Transverse colon (tissue), 4 donors: ENCODE measurements at places on chromosomes 7 and 10. TPM values are rescaled to one million over a fixed set of nuclear protein-coding genes. Genes with fewer than 3 reads are reported as not detected.

ARL3 gene
- total RNA-seq, result 3.4 TPM

TBX20 gene
- total RNA-seq, result not detected

ITGB1 gene
- total RNA-seq, result 155 TPM

DNA sequence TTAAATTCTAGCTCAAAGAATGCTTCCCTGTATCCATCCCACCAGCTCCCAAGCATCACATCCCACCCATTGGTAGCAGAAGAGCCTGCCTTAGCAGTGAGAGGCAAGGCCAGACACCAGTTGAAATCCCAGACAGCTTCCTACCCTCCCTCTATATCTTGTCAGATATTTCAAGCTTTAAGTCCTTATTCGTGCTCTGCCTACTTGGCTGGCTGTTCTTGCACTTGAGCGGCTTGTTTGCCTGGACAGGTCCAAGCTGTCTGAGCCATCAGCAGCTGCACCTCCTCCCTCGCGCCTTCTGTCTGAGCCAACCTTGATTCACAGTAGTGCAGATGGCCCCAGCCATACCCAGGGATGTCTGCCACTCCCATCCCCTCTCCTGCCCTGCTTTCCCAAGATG is 16.4 kb downstream of the LRRC4 start:
- no peak for DNase-seq

DNA sequence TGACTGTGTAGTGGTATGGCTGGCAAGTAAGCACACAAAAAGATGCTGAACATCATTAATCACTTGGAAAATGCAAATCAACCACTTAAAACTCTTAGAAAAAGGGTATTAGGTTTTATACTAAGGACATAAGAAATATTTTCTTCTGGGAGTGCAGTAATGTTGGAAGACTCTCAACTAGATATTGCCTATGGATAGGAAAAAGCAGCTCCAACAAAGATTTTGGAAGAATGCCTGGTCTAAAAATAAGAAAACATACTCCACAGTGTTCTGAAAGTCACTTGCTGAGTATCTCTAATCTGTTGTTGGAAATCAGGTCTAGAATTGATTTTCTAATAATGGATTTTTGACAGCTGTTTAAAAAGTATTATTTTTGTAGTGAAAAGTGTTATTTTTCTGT is 50.8 kb upstream of the PHYHIPL start:
- DNase-seq, result no peak

GRCh38 chr7:90680484-90680883 is 84.4 kb downstream of the CDK14 start:
- no peak for DNase-seq

GRCh38 chr7:128108129-128108528 is 76.9 kb upstream of the LRRC4 start:
- no peak for DNase-seq

- no peak for DNase-seq
These were observed 40.5 kb upstream of the ZNF107 start for GRCh38 chr7:64625114-64626082.

DNA sequence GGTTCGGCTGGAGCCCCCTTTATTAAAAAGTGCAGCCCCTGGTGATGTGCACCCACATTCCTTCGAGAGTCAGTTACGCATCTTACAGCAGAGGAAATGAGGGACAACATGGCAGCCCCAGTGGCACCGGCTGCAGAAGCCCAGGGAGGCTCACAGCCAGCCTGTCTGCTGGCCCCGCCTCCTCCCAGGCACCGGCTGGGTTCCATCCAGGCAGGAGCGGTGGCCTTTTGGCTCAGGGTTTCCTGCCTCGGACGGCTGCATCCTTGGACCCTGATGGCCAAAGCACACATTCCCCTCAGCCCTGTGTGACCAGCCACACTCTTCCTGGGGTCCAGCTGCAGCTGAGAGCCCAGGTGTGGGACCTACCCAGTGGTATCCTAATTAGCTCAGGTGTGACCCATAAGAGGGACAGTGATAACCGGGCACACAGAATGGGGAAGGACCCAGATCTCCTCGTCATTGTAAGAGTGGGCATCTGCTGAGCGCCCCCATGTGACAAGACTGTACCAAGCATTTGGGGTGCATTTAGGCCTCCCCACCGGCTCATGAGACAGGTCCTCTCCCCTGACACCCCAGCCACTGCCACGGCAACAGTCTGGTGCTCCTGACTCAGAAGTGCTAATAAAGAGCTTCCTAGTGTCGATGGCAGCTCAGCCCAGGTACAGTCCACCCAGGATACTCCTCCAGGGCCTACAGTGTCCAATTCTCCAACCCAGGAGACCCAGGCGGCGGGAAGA is 63.3 kb upstream of the CHST15 start:
- DNase-seq, result no peak

- DNase-seq, result peak; percentile 11
These were observed 131.0 kb upstream of the NPY start for GRCh38 chr7:24152877-24153472.

- no peak for DNase-seq
These were observed 4.3 kb downstream of the DYNC1I1 start for GRCh38 chr7:95776561-95777185.
